ENCODE measurements at places on chromosomes 7 and 10.

- DNase-seq: no peak
Measured at GRCh38 chr7:96737545-96738050, 28.0 kb upstream of the SEM1 start.

GRCh38 chr10:83078645-83079044, 1060.7 kb upstream of the GHITM start:
- DNase-seq: no peak

DNA sequence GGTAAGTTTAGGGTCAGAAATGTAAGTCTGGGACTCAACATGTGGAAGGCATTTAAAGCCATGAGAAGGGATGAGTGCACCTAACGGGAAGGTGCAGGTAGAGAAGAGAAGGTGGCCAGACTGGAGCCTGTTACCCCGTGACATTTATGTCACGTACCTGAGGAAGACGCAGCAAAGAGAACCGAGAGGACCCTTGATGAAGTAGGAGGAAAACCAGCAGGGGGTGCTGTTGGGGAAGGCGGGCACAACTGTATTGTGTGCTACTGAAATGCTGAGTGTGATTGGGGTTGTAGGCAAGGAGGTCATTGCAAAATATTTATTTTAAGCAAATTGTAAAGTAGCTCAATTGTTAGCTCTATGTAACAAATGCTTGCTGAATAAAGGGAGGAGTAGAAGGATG, 338.2 kb upstream of the PRKCQ start:
- peak; percentile 76 for DNase-seq

DNA sequence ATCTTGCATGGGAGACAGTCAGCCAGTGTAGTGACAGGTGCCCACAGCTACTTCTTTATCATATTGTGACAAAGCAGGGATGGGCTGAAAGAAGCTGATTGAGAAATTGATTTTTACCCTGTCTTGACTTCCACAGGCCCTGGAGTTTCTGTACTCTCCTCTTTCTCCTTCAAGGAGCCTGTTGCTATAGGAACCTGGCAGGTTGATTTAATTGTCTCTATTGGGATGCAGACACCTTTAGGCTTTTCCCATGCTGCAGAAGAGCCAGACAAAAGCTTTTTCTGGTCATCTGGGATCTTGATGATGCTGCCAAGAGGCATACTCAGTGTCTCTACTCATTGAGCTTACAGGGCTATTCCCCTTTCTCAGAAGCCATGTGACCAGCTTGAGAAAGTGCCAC, 754.8 kb downstream of the KCNMA1 start:
- no peak for DNase-seq

- no peak for DNase-seq
Measured at GRCh38 chr7:1933066-1933750, 263.1 kb downstream of the ELFN1 start.

DNA sequence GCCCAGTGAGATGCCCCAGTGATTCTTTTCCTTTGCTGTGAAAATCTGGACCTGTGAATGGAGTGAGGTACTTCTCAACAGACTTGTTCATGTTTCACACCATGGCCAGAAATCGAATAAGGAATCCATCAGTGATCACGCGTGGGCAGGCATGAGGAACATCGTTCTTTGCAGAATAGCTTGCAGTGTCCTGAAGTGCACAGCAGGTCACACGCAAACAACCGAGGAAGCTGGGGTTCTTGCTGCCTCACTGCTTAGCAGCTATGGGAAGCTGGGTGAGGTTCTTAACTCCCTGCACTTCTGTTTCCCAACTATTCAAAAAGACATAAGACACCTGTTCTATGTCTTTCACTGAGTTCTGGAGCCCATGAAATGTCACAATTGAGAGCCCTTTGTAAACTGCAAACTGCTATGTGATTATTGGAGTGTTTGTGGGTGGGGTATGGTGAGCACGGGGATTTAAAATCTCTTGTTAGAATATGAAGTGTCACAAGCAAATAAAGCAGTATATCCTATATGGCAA, 253.4 kb downstream of the KIAA1217 start:
- DNase-seq: no peak

- no peak for DNase-seq
Measured at GRCh38 chr7:105600720-105601550, 19.6 kb upstream of the EFCAB10 start.

GRCh38 chr10:60542657-60543056, 153.0 kb upstream of the ANK3 start:
- DNase-seq: no peak

DNA sequence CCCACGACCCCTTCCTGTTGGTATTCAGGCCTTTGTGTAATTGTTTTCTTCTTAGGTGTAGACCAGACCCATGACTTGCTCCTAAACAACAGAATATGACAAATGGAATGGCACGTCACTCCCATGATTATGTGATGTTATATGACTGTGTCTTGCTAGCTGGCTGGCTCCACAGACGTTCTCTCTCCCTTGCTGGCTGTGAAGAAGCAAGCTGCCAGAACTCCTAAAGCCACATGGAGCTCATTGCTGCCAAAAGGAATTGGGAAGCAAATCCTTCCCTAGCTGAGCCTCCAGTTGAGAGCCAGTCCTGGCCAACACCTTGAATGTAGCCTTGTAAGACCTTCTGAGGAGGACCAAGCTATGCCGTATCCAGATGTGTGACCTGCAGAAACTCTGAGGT, 74.2 kb downstream of the RAB18 start:
- DNase-seq: no peak

GRCh38 chr10:130369645-130370381, 233.6 kb downstream of the GLRX3 start:
- DNase-seq: no peak

- DNase-seq: peak; percentile 80
Measured at GRCh38 chr10:71569775-71570588, 149.6 kb downstream of the C10orf105 start.

- no peak for DNase-seq
Measured at GRCh38 chr10:3139216-3139910, 33.2 kb downstream of the PITRM1 start.

GRCh38 chr10:90738885-90739284, 119.0 kb downstream of the HTR7 start:
- DNase-seq: no peak

GRCh38 chr7:69217516-69218350, 380.5 kb upstream of the AUTS2 start:
- DNase-seq: no peak

DNA sequence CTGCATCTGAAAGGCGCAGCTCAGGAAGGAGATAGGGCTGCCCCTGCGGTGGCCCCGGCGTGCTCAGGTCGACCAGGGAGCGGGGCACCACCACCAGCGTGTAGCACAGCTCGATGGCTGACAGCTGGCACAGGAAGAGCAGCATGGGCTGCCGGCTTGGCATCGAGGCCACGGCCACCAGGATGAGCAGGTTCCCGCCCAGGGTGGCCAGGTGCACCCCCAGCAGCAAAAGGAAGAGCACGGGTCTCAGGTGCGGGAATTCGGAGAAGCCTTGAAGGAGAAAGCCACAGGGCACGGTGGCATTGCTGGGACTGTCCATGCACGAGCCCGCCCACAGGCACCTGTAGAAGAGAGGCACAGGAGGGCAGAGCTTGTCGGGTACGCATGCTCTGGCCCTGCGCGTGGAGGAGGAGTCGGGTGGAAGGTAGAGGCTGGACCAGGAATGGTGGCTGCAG, 33.9 kb downstream of the TAS2R41 start:
- no peak for DNase-seq

DNA sequence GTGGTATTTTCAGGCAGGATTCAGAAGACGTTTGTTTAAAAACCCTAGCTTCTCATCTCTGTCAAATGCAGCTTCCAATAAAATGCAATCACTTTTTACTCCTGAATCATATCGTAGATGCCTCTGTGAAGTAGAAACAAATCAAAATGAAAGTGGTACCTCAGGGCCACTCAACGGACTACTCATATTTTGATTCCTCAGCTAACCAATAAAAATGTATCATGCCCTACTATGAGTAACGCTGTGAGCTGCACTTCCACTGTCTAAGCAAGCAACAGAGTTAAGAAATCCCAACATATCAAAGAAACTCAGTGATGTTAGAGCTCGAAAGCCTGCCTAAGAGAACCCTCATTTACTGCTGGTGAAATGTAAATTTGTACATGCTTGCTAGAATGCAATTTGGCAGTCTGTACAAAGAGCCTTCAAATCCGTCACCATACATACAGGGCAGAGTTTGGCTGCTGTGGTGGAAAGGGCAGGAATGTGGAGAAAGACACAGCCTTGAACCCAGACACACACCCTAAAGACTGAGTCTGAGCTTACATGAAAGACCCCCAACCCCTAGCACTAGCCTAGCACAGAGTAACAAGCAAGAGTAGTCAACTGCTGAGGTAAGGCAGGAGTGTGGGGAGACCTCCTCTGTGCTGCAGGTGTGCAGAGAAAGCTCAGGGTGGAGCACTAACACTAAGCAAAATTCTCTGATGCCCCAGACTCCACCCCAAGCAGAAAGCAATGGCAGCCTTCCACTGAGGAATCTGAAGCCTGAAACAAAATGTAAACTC, 151.5 kb downstream of the ANK3 start:
- DNase-seq: no peak

- no peak for DNase-seq
Measured at GRCh38 chr7:139829775-139830117, 682 bp downstream of the TBXAS1 start.

GRCh38 chr10:84331091-84331490, 2.7 kb downstream of the CCSER2 start:
- DNase-seq: no peak

GRCh38 chr7:39379416-39379815, 186.8 kb upstream of the YAE1 start:
- DNase-seq: no peak

Measured in activated CD4-positive, alpha-beta T cell treated with anti-CD3 and anti-CD28 coated beads, Interleukin-2, amount 50 U/mL, for 4 hours (primary cell).